ENCODE measurements at places on chromosomes 2 and 18.

DNA sequence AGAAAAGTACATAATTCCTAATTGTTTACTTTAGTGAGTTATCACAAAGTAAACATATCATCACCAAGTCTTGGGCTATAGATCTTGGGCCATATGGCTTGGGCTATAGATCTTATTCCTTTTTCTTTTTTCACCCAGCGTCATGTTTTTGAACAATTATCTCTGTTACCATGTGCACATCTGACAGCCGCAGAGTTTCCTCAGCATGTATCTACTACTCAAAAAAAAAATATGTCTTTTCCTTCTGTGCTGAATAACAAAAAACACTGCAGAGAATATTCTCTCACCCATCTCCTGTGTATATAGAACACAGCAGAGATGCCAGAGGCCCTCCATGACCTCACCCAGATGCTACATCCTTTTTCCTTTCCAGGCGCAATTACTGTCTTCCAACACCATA, 76.2 kb upstream of the MYO3B start:
- no peak for DNase-seq

DNA sequence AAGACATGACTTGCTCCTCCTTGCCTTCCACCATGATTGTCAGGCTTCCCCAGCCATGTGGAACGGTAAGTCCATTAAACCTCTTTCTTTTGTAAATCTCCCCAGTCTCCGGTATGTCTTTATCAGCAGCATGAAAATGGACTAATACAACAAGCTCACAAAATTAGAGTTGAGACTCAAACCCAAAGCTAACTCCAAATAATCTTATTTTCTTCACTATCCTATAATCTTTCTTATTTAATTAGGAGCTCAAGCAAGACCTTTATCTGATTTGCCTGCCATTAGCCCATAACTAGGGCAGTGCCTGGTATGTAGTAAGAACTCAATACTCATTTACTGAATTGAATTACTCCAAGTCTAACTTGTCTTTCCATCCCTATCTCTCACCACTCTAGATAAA, 289.2 kb downstream of the SUCLG1 start:
- no peak for DNase-seq

GRCh38 chr2:146246002-146246735, 1598.7 kb upstream of the ACVR2A start:
- DNase-seq: no peak

GRCh38 chr2:173762864-173763263, 202.3 kb downstream of the SP3 start:
- DNase-seq: no peak

DNA sequence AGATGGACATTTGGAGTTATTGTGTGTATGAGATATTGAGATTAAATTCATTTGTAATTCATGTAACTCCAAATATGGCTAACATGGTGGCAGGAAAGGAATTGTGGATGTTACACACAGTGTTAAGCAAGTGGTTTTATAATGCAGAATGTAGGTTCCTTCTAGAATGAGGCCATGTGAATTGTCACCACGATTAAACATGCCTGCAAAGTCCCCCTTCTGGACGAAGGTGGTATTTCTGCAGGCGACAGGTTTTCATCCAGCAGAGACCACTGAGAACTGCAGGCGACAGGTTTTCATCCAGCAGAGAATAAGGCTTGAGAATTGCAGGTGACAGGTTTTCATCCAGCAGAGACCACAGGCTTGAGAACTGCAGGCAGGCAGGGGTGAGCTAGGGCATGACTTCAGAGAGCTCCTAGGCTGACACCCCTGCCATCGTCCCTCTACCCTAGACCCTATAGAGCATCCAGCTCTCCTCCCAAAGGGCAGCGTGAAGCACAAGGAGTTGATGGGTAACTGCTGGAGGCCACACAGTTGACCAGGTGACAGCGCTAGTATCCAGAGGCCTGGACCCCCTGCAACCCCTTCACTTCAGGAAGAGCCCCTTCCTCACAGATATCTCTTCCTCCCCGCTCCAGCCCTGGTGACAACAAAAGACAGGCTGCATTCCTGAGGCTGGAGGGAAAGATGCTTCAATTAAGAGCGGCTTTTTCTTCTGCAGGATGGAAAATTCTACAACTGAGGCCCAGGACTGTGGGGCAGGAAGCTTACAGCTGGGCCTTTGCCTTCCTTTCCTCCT, 175.8 kb downstream of the LOXHD1 start:
- DNase-seq: peak; percentile 39

GRCh38 chr2:208066016-208066415, 40.7 kb upstream of the PLEKHM3 start:
- DNase-seq: no peak

DNA sequence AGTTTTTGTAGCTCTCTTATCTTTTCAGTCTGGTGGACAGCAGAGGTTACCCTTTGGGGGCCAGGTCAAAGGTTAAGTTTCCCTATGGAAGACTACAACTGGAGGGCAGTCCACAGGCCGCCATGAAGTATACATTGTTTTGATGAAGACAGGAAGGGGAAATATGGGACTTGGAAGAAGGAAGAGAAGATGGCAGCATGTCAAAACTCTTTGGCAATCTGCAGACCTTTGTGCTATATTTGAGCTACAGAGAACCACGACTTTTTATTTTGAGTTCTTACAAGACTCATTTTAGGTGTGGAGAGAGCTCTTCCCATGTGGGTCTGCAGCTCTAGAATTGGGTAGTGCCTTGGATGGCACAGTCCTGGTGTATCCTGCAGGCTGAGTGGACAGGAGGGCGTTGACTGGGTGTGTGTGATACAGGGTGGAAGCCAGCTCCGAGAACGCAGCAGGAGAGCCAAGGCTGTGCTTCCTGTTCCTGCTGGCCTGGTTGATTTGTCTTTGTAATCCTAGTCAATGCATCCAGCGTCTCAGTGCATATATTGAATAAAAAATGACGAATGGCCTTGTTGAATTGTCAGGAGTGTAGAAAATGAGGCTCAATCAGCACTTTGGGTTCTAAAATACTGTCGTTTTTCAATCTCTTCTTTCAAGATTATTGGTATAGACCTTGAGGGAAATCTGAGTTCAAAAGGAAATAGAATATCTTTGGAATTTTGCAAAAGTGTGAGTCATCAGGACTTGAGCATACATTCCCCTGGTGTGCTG, 11.5 kb downstream of the ITGA6 start:
- no peak for DNase-seq

- no peak for DNase-seq
These were observed 90.0 kb upstream of the NCKAP5 start for GRCh38 chr2:133658020-133658903.

DNA sequence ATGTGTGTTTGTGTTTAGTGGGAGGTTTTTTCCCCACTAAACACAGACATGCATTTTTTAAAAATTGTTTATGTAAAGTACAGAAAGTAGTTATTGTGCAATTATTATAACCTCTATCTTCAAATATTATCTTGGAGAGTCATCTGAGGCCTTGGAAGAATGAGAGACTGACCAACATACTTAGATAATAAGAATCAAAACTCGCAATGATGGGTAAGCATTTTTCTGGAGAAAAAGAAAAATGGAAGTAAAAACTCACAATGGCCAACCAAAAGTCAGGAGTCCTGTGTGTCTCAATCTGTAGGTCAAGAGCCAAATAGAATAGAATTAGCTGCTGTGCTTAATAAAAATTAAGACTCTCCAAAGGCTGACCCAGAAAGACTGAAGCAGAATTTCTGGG, 43.0 kb downstream of the MEMO1 start:
- no peak for DNase-seq

DNA sequence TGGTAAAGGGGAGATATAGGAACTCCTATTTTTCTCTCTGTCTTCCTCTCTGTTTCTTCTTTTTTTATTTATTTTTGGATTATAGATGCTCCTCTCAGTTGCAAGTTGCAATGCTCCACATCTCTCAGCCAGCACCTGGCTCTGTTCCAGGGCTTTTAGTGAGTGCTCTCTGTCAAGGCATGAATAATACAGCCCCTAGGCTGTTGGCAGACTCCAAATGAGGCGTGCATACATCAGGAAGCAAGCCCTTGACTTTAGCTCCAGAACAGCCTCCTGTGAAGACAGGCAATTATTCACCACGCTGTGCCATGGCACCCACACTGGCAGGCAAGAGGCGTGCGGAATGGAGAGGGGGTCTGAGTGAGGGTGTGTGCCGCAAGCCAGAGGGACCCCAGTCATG, 228.1 kb upstream of the PXDN start:
- no peak for DNase-seq

DNA sequence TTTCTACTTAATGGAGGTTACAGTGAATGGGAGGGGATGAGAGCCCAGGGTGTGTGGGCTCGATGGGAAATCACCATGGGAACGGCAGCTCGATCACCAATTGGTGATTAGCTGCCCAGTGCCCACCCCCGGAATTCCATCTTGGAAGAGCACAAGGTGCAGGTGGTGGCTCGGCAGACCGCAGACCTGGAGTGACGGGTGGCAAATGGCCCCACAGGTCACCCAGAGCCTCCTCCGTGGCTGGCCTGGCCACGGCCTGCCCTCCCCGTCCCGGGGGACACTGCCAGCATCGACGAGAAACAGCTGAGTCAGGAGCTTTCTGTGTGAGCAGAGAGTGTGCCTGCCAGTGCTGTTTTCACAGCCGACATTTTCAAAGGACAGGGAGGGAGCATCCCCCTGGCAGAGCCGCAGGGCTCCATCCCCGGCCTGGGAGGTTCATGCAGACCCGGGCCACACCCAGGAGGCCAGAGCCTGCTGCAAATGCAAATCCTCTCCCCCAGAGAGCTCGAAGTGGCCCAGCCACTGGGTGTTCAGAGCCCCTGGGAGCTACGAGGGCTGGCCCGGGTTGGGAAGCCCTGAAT, 176.4 kb upstream of the MYT1L start:
- DNase-seq: no peak

DNA sequence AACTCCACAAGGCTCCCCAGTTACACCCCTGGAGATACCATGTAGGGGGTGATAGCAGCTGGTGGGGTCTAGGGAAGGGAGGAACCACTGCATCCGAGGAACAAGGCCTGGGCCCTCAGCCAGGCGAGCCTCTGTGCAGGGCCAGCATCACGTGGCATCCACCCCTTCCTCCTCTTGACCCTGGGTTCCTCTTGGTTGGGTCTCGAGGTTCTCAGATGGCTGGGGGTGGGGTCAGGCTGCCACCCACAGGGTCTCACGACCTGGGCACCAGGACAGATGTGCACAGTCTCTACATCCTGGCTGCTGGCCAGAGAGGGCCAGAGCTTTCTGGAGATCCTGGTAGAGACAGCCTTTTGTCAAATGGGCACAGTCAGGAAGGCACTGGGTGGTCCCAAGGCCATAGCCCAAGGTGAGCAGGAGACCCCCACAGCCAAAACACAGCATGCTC, 10.4 kb downstream of the HS6ST1 start:
- DNase-seq: no peak

- peak; percentile 32 for DNase-seq
These were observed 44.5 kb downstream of the TMEM182 start for GRCh38 chr2:102806250-102806837.

- DNase-seq: no peak
These were observed 45.5 kb downstream of the GATA6 start for GRCh38 chr18:22214731-22215528.

- no peak for DNase-seq
These were observed 393.0 kb downstream of the CDH19 start for GRCh38 chr18:66210875-66211274.

- DNase-seq: no peak
These were observed 83.4 kb upstream of the MAPRE2 start for GRCh38 chr18:34957864-34958259.

All from GM12891 (cell line).